A549 (cell line): ENCODE measurements at places on chromosomes 1 and 21.

DNA sequence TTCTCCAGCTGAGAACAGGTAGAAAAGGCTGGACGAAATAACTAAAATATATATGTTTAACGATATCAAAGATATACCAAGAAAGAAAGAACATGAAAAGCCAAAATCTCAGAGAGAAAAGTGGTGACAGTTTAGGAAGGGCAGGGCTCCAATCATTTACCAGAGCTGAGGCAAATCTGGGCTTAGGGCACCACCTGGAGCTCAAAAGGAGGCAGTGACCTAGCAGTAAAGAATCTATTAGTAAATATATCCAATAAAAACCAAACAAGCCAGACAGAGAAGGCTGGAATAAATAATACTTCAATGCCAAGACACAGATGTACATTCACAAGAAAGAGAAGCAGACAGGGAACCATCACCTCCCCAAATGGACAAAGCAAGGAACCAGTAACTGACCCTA is 43.5 kb downstream of the CHIA start:
- DNase-seq, result peak; percentile 20

DNA sequence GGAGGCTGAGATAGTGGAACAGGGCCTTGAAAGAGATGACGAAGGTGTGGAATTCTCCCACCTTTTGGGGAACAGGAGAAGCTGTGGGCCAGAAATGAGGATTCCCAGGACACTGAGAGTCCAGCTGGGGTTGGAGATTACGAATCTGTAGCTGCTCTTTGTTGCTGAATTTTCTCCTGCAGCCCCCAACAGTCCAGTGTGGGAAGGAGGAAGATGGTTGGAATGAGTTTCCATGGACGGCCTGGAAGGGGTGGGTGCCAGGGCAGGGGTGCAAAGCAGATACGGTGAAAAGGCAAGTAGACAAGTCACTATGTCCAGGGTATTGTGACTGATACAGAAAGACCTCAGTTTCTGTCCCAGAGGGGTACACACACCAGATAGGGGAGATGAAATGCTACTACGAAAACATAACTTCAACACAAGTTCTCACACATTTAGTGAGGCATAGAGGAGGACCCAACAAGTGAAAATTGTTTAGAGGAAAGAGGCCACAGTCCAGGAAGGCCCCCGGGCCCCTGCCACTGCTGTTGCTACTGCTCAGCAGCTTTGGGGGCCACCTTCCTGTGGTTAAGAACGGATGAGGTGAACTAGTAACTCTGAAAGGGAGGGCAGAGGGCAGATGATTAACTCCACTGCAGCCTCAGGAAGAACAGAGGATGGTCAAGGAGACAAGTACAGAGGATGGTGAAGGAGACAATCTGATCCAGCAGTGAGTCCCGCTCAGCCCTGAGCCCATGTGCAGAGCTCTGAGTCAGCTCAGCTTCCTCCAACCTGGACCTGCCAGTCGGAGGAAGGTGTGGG is 7.3 kb downstream of the CD244 start:
- DNase-seq, result no peak

- no peak for DNase-seq
Observed at GRCh38 chr1:185500001-185500626, 183.1 kb upstream of the IVNS1ABP start.

DNA sequence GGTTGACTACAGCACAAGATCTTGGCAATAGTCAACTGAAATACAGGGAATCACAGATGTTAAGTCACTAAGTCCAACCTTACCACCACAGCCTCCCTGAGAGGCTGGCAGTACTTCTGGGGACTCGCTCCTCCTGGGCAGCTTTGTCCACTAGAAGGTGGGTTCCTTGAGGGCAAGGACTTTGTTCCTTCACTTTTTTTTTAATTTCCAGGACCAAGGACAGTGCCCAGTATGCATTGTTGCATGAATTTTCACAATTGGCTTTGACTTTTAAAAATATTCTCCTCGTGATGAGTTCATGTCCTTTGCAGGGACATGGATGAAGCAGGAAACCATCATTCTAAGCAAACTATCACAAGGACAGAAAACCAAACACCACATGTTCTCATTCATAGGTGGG is 96.7 kb upstream of the IGSF21 start:
- DNase-seq, result no peak

- peak; percentile 64 for DNase-seq
Observed at GRCh38 chr1:202122639-202123335, at the start of gene GPR37L1. Gene GPR37L1, plus strand, starts transcription at chr1:202122917. Its CDS starts 47 bp downstream, at chr1:202122964.

GRCh38 chr1:104878203-104878909 is 1128.7 kb downstream of the AMY1C start:
- no peak for DNase-seq
